ENCODE measurements at places on chromosomes 6 and 20.
A peak's percentile ranks its signal among the peaks of the same experiment; 100 is the strongest.

DNA sequence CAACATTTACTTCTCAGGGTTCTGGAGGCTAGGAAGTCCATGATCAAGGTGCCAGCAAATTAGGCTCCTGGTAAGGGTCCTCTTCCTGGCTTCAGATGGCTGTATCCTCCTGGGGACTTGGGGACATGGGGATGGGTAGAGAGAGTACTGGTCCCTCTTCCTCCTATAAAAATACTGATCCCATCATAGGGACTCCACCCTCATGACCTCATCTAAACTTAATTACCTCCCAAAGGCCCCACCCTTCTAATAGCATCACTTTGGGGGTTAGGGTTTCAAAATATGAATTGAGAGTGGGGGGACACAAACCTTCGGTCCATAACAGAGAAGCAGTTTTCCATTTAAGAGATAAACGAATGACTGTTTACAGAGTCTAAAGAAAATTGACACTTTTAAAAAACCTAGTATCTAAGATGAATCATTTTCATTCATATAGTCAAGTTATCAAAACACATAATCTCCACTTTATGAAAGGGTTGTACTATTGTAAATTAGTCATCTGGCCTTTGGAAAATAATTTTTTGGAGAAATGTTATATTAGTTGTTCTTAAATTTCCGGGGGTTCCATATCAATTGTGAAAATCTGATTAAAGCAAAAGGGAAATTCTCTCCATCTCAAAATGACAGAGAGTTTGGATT lies 33.5 kb downstream of the ELOVL5 start:
- no peak for DNase-seq

DNA sequence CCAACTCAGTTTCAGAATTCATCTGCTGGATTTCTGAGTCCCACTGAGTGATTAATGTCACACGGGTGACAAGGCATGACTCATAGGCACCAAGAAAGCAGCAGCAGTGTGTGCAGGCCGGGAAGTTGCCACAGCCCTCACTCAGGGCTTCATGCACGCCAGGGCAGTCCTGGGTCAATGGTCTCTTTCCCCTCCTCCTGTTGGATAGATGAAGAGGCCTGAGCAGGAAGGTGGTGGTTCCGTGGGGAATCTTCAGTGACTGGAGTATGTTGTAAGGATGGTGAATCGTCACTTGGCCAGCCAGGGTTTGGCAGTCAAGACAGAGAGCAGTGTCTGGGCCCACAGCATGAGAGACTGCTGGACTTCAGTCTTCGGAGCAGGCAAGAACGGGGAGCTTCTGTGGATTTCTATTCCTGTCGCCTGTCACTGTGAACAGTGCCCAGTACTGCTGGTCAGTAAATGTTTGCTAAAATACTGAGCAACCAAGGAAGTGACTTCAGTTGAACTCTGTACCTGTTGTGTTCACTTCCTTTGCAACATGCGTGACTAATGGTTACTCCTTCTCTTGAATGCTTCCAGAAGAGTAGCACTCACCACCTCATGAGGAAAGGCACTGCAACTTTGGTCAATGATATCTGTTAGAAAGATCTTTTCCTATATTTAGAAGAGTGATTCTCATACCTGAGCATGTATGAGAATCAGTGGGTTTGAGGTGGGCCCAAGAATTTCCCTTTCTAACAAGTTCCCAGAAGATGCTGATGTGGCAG lies 62.0 kb upstream of the CD93 start:
- DNase-seq: no peak

DNA sequence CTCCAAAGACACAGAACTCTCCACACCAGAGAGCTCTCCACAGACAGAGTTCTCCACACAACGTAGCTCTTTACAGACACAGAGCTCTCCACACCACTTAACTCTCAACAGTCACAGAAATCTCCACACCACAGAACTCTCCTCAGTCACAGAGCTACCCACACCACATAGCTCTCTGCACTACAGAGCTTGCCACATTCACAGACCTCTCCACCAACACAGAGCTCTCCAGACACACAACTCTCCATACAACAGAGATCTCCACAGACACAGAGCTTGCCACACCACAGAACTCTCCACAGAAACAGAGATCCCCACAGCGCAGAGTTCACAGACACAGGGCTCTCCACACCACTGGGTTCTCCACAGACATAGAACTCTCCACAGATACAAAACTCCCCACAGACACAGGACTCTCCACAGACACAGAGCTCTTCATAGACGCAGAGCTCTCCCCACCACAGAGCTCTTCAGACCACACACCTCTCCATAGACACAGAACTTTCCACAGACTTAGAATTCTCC lies 52.5 kb downstream of the ERMARD start:
- no peak for DNase-seq

DNA sequence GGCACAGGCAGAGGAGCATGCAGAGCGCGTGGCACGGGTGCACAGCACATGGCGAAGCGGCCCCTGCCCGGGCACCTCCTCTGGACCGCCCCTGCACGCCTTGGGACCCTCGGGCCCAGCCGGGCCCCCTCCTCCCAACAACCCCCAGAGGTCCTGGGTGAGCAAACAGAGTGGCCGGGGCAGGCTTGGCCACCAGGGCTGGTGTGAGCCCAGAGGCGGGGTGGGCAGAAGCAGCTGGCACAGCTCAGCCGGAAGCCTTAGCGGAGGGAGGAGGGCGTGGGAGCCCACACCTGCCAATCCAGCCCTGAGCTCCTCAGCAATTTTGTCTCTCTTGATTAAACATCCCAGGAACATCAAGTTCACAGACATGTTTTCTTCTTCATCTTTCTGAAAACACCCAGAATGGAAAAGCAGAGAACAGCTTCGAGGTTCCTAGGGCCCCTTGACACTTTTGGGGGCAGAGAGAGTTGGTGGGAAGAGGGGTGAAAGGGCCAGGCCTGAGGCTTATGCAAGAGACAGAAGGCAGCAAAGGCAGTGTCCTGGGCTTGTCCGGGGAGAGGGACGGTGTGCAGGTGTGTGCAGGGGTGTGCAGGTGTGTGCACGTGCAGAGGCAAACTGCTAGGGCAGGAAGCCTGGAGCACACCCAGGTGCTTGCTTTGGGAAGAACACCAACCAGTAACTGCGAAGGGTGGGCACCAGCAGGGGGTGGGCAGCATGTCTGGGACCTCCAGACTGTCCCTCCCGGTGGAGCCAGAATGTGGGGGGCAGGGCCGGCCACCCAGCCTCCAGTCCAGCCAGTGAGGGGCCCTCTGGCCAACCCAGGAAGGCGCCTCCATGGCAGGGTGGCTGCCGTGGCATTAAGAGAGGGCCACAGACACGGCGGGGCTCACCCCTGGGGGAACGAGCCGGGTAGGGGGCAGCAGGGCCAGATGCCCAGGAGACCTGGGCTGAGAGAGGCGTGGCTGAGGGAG lies 4.8 kb downstream of the HRH3 start:
- DNase-seq: no peak

- DNase-seq: peak; percentile 23
These were observed 637 bp upstream of the SLC22A3 start for GRCh38 chr6:160347259-160348222.

DNA sequence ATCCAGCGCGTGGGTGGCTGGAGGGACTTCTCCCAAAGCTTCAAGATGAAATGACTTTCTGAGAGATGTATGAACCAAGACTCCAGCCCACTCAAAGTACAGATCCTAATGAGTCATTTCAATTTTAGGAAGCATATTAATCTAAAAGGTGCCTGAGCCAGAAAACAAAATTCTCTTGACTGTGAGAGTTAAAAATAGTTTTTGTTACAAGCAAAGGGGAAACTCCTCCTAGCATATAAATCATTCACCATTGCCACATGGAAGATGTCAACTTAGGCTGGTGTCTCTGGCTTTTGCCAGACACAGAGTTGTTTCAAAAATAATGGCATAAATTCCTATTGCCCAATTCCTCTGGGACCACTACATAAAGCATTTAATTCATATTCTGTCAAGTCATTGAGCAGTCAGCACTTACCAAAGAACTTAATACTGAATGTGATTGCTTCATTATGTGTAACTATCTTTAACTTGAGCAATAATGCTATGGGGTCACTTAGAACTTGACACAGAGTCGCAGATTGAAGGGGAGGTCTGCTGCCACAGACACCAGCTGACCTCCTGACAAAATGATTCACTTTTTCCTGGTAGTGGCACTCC lies 280.6 kb downstream of the SLC35F1 start:
- DNase-seq: no peak
